ENCODE measurements at places on chromosomes 1 and 21. TPM values are rescaled to one million over a fixed set of nuclear protein-coding genes. Genes with fewer than 3 reads are reported as not detected.

- H3K27ac ChIP-seq: no peak overlapping the region
- H3K4me1 ChIP-seq: no peaks in the 10 kb centered on the region
- no peaks in the 10 kb centered on the region for H3K27me3 ChIP-seq
- no peak overlapping the region for H3K4me3 ChIP-seq
These were observed 22.0 kb downstream of the SLC44A5 start for GRCh38 chr1:75588779-75589475.

AADACL4 gene
- total RNA-seq: not detected

GRCh38 chr1:158371188-158371953 is 17.7 kb downstream of the CD1E start:
- no peak overlapping the region for H3K27ac ChIP-seq
- DNase-seq: no peak
- no peaks in the 10 kb centered on the region for H3K4me1 ChIP-seq
- H3K36me3 ChIP-seq: no peaks in the 10 kb centered on the region

DNA sequence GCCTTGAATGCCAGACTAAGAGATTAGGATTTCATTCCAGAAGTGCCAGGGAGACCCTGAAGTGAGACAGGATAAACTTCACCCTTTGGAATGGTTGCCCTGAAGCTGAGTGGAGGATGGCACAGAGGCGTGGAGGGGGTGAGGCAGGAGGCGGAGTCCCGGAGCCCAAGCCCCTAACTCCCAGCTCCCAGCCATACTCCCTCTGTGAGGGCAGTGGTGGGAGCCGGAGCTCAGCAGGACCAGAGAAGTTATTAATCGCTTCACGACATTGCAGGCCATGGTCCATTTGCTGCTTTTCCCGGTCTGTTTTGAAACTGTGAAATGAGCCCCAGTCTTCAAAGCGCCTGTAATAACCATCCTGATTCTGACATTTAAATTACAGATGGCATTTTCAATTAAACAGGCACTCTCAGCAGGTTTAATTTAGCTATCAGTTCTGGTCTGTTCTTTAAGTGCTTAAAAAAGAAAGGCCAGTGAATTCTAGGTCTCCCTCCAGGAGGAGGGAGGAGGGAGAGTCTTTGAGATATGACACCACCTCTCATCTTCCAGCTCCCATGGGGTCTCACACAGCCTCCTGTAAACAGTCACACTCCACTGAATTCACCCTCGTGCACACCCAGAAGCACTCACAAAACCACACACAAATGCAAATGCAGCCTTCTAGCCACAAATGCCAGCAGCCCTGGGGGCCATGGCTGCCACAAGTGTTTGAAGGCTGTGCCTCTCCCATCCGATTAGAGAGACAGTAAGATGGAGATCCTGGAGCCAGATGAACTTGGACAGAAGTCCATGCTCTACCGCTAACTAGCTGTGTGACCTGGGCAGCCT is 19.6 kb downstream of the FBXO2 start:
- no peak overlapping the region for H3K27ac ChIP-seq
- H3K4me3 ChIP-seq: no peak overlapping the region
- H3K27me3 ChIP-seq: peaks cover 52% of the 10 kb centered on the region
- no peaks in the 10 kb centered on the region for H3K36me3 ChIP-seq
- no peak for DNase-seq

All from PC-9 (cell line).